ENCODE measurements at places on chromosomes 6 and 20. TPM values are rescaled to one million over a fixed set of nuclear protein-coding genes. Genes with fewer than 3 reads are reported as not detected.

- H3K4me3 ChIP-seq = no peak overlapping the region
- no peak overlapping the region for H3K27ac ChIP-seq
- no peaks in the 10 kb centered on the region for H3K27me3 ChIP-seq
- H3K36me3 ChIP-seq = peaks cover 8% of the 10 kb centered on the region
- DNase-seq = no peak
Measured at GRCh38 chr6:166604911-166605310, 18.4 kb upstream of the RAMACL start.

DNA sequence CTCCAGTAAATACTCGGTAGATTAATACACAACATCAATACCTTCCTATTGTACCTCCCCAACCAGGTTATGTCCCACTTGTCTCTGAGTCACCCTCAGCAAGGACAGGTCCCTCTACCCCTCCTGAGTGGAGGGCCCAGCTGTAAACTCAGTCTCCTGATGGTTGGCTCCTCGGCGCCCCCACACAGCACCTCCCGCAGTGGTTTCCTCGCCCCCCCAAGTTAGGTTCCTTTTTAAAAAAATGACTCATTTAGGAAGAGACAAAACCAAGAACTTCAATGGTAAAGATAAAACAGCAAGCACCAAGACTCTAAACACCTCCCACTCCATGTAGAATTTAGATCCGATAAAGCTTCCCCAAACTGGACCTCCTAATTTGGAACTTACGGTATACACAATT, 83.5 kb downstream of the TRERF1 start:
- DNase-seq = no peak
- H3K36me3 ChIP-seq = no peaks in the 10 kb centered on the region
- H3K27ac ChIP-seq = peak overlapping the region; percentile 79
- no peak overlapping the region for H3K4me3 ChIP-seq
- H3K4me1 ChIP-seq = peaks cover 16% of the 10 kb centered on the region

GRCh38 chr20:52379723-52380336, 188.3 kb upstream of the ZFP64 start:
- no peaks in the 10 kb centered on the region for H3K36me3 ChIP-seq
- no peak overlapping the region for H3K4me3 ChIP-seq
- H3K4me1 ChIP-seq = no peaks in the 10 kb centered on the region
- DNase-seq = peak; percentile 17

DNA sequence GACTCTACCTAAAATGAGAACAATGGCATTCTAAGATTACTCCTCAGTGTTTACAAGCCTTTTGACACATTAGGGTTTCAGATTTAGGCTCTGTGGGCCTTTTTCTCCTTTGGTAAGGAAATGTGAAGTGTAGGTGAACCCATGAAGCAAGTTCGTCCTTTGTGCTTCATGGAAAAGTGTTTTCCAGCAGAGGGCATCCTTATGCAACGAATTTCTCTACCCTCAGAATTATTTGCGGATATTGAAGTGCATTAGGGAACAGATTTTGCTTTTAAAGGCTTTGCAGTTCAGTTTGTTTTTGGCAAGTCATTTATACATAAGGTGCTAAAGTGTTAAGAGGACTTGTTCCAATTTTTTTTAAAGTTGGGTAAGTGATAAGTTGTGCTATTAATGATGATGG, 55.7 kb upstream of the FERMT1 start:
- no peaks in the 10 kb centered on the region for H3K27me3 ChIP-seq
- no peaks in the 10 kb centered on the region for H3K4me1 ChIP-seq
- no peaks in the 10 kb centered on the region for H3K36me3 ChIP-seq
- no peak overlapping the region for H3K27ac ChIP-seq
- DNase-seq = peak; percentile 51
- no peak overlapping the region for H3K4me3 ChIP-seq

GRCh38 chr6:39295611-39296011, 18.6 kb downstream of the KCNK17 start:
- DNase-seq = no peak
- H3K27ac ChIP-seq = no peak overlapping the region
- H3K4me3 ChIP-seq = no peak overlapping the region

- no peak overlapping the region for H3K4me3 ChIP-seq
- H3K4me1 ChIP-seq = no peaks in the 10 kb centered on the region
- no peaks in the 10 kb centered on the region for H3K36me3 ChIP-seq
- DNase-seq = no peak
Measured at GRCh38 chr6:27333642-27334040, 21.6 kb upstream of the POM121L2 start.

DNA sequence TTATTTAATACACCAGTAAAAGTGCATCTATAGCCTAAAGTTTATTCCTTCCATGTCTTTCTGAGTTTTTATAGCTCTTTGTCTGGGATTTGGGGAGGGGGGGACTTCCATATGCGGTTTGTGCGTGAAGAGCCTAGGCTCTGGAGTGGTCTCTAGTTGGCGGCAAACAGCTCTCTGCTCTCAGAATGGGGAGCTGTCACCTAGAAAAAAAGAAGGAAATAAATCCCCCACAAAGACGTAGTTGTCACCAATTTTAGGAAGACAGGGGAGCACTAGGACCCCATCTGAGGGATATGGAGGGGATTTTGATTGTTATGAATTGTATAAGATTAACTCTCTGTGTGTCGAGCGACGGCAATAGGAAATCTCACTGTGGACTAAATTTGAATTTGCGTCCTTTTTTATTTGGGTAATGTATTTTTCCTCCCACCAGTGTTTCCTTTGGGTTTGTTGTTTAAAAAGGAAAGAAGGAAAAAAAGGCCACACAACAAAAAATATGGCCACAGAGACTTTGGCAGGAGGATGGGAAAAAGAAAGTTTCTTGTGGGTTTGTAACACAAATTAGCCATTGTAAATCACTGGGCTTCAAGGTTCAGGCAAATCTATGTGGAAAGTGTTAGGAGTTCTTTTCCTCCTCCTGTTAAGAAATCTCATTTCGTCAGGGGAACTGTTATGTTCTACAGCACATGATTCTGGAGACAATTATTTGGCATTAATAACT, 7.4 kb downstream of the POU3F2 start:
- H3K4me3 ChIP-seq = no peak overlapping the region
- no peak for DNase-seq
- H3K36me3 ChIP-seq = no peaks in the 10 kb centered on the region
- no peak overlapping the region for H3K27ac ChIP-seq
- H3K4me1 ChIP-seq = no peaks in the 10 kb centered on the region

- H3K4me1 ChIP-seq = no peaks in the 10 kb centered on the region
- no peak overlapping the region for H3K27ac ChIP-seq
- peak; percentile 27 for DNase-seq
- H3K36me3 ChIP-seq = no peaks in the 10 kb centered on the region
- no peak overlapping the region for H3K4me3 ChIP-seq
Measured at GRCh38 chr6:11172501-11173327, 59.8 kb downstream of the NEDD9 start.

DNA sequence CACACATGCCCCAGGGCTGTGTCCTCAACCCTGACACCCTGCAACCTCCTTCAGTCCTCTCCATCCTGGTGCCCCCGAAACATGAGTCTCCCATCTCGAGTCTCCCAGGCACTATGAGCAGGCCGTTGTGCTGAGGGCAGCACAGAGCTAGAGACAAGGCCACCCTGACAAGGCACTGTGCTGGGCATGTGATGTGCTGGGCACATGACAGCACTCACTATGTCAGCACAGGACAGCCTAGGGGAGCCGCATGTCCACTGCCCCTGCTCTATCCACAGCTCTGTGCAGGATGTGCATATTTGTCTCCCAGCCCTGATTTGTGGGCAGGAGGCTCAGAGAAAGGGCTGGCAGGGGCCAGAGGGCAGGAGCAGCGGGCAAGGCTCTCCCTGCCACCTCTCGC, 362.1 kb upstream of the AGPAT4 start:
- no peaks in the 10 kb centered on the region for H3K4me1 ChIP-seq
- no peaks in the 10 kb centered on the region for H3K36me3 ChIP-seq
- DNase-seq = no peak
- no peak overlapping the region for H3K4me3 ChIP-seq
- H3K27me3 ChIP-seq = no peaks in the 10 kb centered on the region
- H3K27ac ChIP-seq = no peak overlapping the region

Gene HLA-DQB2
- polyA plus RNA-seq = not detected

DNA sequence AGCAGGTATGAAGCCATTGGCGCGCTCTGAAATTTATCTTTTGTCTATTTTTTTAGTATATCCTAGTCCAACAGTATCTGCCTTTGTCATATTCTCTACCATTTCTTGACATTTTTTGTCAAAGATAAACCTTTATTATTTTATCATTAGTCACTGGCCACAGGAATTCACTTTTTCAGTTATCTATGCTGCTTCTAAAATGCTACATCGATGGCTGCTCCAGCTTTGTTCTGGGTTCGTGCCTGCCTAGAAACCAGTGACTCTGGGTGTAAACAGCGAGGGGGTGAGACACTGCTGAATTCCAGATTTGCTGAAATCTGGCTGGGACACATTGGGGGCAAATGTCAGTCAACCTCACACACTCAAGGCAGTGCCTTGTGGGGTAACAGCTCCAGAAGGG, 193.4 kb downstream of the CDC5L start:
- H3K27ac ChIP-seq = no peak overlapping the region
- peaks cover 3% of the 10 kb centered on the region for H3K4me1 ChIP-seq
- peaks cover 12% of the 10 kb centered on the region for H3K27me3 ChIP-seq
- no peak overlapping the region for H3K4me3 ChIP-seq
- no peaks in the 10 kb centered on the region for H3K36me3 ChIP-seq

DNA sequence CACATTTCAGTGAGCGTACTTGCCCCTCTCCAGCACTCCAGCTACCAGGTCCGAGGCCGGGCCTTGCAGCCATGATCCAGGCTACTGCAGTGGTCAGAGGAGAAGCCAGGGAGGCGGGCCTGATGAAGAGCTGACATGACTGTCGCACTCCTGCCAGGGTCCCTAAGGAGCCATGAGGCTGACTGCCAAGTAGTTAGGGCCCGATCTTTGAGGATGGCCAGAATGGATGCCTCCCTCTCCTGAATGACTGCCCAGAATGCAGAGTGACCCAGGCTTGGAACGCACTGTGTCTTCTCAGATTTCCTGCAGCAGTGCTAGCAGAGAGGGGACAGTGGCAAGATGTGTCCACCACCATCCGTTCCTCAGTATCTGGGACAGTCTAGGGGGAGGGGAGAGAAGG, 24.7 kb upstream of the LRFN2 start:
- no peaks in the 10 kb centered on the region for H3K27me3 ChIP-seq
- H3K4me1 ChIP-seq = no peaks in the 10 kb centered on the region
- H3K36me3 ChIP-seq = no peaks in the 10 kb centered on the region
- DNase-seq = no peak

Gene IL20RA
- 0.02 TPM for polyA plus RNA-seq

DNA sequence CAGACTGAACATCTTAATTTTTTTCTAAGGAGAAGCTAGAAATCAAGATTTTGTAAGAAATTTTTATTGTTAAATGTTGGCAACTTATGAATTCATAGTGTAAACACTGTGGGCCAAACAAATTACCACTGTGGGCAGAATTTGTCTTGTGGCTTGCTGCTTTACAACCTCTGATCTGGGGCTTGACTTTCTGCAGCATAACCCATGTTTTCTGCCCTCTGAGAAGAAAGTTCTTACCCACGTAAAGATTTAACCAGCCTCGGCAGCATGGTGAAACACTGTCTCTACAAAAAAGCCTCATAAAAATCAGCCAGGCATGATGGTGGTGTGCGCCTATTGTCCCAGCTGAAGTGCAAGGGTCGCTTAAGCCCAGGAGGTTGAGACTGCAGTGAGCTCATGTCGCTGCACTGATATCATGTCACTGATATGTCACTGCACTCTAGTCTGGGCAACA, 12.9 kb downstream of the ITCH start:
- peaks cover 27% of the 10 kb centered on the region for H3K36me3 ChIP-seq
- H3K27me3 ChIP-seq = no peaks in the 10 kb centered on the region
- DNase-seq = no peak
- H3K4me1 ChIP-seq = peaks cover 4% of the 10 kb centered on the region
- no peak overlapping the region for H3K27ac ChIP-seq

- H3K27ac ChIP-seq = no peak overlapping the region
- H3K4me1 ChIP-seq = peaks cover 1% of the 10 kb centered on the region
- no peak overlapping the region for H3K4me3 ChIP-seq
Measured at GRCh38 chr6:25446830-25447569, 167.8 kb downstream of the CARMIL1 start.

Gene DXO
- polyA plus RNA-seq = 22.1 TPM

GRCh38 chr6:119350202-119350951, 816 bp upstream of the MAN1A1 start:
- peaks cover 5% of the 10 kb centered on the region for H3K4me1 ChIP-seq
- H3K27me3 ChIP-seq = no peaks in the 10 kb centered on the region
- peak; percentile 67 for DNase-seq
- peak overlapping the region; percentile 98 for H3K4me3 ChIP-seq
- no peaks in the 10 kb centered on the region for H3K36me3 ChIP-seq
- peak overlapping the region; percentile 75 for H3K27ac ChIP-seq

Gene FLRT3
- 1.8 TPM for polyA plus RNA-seq

Gene SLC17A1
- polyA plus RNA-seq = not detected

- H3K4me1 ChIP-seq = no peaks in the 10 kb centered on the region
- no peak for DNase-seq
- no peaks in the 10 kb centered on the region for H3K27me3 ChIP-seq
- H3K27ac ChIP-seq = no peak overlapping the region
Measured at GRCh38 chr6:29617782-29618554, 15.0 kb downstream of the GABBR1 start.
